ENCODE measurements at places on chromosomes 5 and 9.
A peak's percentile ranks its signal among the peaks of the same experiment; 100 is the strongest.

- DNase-seq, result no peak
Measured at GRCh38 chr5:2096887-2097505, 214.3 kb upstream of the IRX4 start.

DNA sequence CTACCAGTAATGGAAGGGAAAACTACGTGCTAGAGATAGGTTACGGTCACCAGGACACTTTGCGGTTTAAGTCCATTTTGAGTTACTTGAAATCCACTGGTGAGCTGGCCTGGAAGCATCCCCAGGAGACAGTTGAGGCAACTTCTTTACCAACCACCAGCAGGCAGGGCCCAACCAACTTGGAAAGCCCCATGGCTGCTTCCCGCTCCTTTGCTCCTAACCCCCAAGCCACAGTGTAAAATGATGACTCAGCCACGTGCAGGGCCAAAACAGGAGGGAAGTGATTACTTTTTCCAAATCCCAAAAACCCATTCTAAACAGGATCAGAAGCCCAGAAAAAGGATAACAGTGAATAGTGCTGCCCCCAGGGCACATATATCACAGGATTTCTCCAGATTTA is 87.4 kb downstream of the PAX5 start:
- no peak for DNase-seq

DNA sequence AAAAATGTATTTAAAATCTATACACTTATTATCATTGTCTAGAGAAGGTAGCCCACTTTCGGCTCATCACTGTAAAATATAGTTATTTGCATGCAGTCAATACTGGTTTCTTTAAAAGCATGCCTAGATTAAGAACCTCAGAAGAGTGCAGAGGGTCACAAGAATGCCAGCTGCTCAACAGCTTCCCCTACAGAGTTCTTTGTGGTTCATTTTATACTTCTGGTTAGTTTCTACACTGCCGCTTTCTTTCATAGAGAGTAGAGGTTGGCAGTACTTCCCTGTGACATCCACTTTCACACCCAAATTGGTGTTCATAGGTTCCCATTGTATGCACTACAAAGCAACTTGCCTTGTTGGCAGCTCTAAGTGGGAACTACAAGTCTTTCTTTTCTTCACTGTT is 137.3 kb downstream of the KIAA0825 start:
- no peak for DNase-seq

DNA sequence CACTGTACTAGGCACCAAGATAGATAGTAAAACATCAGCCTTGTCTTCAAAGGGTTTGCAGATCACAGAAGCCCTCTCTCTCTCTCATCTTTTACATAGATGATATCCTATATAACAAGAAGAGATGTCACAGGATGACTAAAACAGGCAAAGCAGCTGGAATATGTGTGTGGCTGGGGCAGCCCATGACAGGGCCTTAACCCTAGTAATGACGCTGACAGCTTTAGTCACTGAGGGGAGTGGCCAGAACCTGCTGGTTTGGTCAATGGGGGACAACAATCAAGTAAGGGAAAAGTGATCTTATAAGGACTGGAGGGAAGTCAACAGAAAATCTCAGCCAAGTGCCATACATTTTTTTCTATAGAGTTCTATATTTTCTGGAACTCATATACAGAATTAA is 41.9 kb upstream of the RIC1 start:
- DNase-seq, result no peak

DNA sequence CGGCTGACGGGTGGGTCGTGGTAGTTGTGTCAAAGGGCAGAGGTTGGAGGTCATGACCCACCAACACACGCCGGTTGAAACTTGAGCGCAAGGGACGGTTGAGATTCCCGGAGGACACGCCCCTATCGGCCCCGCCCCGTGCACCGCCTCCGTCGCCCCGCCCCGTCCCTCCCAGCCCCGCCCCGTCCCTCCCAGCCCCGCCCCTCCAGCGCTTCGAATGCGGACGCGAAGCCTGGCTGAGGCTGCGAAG is 226 bp upstream of the RANBP17 start:
- no peak for DNase-seq

DNA sequence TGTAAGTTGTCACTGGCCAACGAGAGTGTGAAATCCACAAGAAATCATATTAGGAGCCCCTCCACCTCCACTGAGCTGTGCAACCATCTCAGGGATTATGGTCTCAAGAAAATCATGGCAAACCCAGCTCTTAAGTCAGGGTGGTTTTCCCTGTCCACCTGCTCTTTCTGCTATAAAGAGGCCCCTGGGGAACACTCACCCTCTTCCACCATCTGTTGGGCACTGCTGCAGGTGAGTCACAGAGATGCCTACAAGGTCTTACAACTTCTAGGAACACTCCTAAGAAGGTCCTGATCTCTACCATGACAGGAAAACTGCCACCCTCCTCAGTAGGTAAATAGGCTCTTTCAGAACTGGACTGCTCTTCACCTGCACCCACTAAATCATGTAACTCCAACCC is 61.8 kb downstream of the DRD1 start:
- no peak for DNase-seq

GRCh38 chr9:68802525-68803015 is 97.5 kb downstream of the PIP5K1B start:
- no peak for DNase-seq

- DNase-seq, result no peak
Measured at GRCh38 chr9:128765499-128765898, 6.2 kb downstream of the ZER1 start.

DNA sequence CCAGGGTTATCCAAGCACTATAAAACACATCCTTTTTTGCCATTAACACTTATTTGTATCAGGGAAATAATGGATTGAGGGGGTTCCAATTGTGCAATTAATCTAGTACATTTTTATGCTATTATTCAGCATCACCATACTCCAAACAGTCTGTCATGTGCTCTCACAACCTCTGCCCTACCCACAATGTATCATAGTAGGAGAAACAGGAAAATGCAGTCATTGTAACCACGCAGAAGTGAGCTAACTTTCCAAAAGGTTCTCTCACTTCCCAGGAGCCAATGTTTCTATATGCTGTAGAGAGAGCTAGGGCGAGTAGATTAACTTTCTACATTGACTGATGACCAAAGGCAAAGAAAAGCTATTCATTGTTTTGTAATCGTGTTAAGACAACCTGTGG is 29.8 kb downstream of the DAB2 start:
- no peak for DNase-seq

GRCh38 chr9:121350993-121351561 is 19.0 kb downstream of the STOM start:
- no peak for DNase-seq

DNA sequence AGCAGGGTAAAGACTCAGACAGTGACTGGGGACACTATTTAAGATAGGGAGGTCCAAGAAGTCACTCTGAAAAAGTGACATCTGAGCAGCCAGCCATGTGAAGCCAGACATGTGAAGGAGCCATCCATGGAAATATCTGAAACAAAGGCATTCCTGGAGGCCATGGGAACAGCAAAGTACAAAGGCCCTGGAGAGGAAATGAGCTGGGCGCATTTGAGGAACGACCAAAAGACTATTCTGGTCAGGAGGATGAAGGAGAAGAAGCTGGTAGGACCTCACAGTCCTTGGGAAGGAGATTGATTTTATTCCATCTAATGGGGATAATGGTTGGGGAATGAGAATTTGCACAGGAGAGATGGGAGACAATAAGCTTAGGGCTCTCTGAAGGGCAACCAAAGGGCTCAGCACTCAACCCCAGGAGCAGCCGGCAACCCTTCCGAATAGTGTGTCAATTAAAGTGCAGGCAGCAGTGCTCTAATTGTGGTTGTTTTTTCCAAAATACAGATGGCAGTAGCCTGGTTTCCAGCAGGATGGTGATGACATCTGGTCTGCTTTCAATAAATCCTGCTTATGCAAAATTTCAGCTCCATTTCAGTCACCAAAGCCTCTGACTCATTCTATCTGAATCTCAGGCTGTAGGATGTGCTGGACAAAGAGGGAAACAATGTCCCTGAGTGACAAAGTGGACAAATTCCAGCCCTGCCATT is 26.7 kb downstream of the FOXI1 start:
- DNase-seq, result no peak

DNA sequence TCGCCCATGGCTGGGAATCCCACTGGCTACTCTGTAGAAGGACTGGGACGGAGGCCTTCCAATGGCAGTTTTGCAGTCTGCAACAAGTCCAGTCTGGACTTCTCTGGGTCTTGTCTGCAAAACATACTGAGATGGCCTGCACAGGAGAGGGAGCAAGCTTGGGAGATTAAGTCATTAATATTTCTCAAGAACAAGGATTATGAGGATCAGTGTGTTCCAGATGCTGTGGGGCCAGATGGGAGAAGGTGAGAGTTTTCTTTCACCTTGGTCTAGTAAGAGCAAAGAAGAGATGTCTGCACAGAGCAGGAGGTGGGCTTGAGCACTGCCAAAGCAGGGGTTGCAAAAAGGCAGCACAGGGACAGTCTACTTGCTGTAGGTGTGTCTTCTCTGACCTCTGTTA is at the start of gene PDE6A:
TSS of gene PDE6A (minus strand) at position 128 of the 400 bp plus-strand sequence. CDS start at position 8, 120 bp downstream.
- no peak for DNase-seq

DNA sequence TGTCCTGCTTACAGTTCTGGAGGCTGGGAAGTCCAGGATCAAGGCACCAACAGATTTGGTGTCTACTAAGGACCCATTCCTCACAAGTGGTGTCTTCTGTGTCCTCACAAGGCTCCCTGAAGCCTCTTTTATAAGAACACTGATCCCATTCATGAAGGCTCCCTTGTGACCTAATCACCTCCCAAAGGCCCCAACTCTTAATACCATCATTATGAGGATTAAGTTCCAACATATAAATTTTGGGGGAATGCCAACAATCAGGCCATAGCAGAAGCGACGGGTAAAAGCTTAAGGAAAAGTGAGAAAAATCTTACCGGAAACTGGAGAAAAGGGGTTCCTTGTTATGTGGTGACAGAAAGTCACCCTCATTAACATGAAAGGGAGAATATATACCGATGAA is 11.2 kb downstream of the CTNNAL1 start:
- no peak for DNase-seq

- no peak for DNase-seq
Measured at GRCh38 chr5:133981714-133982113, 13.3 kb upstream of the C5orf15 start.

DNA sequence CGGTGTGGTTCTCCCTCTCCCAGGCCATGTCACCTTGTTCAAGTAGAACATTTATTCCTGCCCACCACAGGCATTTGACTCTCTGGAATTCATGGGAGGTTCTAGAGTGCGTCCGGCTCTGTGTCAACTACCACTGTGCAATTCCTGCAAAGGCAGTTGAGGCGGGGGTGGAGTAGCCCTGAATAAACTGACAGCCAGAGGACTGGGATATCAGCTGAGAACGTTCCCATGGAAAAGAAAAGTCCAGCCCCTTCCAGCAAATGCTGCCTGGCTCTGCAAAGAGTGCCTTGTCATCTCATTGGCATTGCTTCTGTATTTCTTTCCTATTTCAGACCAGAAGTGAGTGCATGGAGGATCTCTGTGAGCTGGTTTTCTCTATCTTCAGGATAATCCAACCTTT is 18.9 kb upstream of the MEGF9 start:
- no peak for DNase-seq

DNA sequence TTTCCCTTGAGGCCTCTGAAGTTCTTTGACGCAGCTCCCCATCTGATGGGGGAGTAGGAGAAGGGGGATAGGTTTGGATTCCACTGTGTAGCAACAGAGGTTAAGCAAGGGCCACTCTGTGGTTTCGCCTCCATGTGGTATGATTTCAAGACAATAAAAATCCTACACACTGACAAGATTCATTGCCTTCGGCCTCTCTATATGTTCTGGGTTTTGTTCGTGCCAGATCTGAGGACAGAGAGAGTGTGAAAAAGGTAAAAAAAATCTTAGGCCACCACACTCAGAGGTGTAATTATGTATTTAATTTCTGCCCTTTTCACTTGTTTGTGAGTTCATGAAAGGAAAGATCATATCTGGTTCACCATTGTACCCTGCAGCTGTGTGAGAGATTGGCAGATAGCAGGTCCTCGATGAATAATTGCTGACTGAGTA is 715.2 kb upstream of the ZNF608 start:
- DNase-seq, result no peak

DNA sequence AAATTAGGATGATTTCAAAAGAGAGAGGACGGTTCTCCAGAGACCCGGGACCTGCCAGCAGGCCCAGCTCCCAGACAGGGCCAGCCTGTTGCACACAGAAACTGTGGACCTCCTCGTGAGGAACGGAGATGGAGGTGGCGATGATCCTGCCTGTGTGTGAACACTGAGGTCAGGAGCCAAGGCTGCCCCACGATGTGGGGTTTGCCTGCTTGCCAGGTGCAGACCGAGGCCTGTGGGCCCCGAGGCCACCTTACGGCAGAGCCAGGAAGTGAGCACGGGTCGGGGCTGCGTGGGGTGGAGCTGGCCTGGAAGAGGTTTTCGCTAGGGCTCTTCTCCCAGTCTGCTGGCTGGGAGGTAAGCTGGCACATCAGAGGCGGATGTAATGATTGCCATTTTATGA is 4.3 kb downstream of the FAM163B start:
- DNase-seq, result no peak

DNA sequence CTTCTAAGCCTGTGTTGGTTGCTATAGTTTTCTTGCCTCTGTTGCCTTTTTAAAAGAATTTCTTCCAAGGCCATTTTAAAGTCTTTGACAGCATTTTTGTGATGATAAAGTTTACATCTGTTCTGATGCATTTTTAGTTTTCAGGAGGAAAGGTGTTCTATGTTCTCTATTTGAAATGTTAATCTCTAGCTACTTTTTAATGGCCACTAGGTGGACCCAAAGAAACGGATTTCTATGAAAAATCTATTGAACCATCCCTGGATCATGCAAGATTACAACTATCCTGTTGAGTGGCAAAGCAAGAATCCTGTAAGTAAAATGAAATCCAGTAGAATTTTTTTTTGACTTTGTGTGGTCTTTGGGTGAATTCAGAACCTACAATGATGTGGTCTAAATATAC is 60.2 kb downstream of the MELK start:
- DNase-seq, result peak; percentile 2

DNA sequence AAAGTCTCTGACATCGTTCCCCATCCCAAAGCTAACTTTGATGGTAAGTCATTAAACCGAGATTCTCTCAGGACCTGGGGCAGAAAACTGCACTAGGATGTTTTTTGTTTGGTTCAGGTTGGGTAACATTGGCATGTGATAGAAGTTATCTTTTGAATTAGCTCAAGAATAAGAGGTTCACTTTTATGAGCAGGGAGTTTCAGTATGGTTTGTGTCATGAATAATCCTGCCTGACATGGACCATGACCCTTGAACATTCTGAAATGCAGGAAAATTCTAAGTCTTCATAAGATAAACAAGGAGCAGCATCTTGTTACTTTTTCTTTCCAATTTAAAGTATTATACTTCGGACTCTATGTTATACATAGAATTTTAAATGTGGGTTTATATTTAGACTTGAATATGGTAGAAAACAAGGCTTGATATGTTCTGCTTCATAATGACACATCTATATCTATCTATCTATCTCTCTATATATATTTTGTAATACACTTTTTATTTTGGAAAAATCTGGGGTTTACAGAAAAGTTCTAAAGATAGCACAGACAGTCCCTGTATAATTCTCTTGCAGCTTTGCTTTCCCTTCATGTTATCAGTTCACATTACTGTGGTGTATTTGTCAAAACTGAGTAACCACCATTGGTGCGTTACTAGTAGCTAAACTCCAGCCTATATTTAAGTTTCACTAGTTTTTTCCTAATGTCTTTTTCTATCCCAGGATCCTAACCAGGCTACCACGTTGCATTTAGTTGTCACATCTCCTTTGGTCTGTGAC is 102.7 kb upstream of the TAF11L2 start:
- DNase-seq, result no peak

- no peak for DNase-seq
Measured at GRCh38 chr5:171363846-171364245, 23.8 kb upstream of the NPM1 start.
